Kidney epithelial cell (primary cell): ENCODE measurements at places on chromosomes 7 and 10. TPM values are rescaled to one million over a fixed set of nuclear protein-coding genes. Genes with fewer than 3 reads are reported as not detected.

DNA sequence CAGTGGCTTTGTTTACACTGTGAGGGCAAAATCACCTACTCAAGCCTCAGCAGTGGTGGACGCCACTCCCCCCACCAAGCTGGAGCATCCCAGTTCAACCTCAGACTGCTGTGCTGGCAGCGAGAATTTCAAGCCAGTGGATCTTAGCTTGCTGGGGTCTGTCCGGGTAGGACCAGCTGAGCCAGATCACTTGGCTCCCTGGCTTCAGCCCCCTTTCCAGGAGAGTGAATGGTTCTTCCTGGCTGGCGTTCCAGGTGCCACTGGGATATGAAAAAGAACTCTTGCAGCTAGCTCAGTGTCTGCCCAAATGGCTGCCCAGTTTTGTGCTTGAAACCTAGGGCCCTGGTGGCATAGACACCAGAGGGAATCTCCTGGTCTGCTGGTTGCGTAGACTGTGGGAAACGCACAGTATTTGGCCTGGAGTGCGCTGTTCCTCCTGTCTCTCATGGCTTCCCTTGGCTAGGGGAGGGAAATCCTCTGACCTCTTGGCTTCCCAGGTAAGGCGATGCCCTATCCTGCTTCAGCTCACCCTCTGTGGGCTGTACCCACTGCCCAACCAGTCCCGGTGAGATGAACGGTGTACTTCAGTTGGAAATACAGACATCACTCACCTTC lies 398.5 kb downstream of the ATRNL1 start:
- DNase-seq: no peak

DNA sequence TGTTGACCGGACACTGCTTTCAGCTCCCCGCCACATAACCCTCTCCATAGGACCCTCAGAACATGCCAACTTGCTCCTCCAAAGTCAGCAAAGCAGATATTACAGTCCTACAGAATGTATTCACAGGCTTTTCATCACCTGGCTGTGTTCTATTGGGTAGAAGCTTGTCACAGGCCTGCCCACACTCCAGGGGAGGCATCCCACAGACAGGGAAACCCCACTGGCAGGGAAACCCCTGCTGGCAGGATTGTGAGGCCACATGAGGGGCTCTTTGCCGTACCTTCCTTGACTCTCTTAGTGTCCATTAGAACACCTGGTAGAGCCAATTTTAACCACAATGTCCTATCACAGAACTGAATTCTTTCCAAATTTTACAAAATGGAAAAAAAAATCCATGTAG lies 344.2 kb upstream of the MGMT start:
- DNase-seq: no peak

ACTL6B gene
- total RNA-seq: not detected in 2 replicates

- no peak for DNase-seq
Measured at GRCh38 chr10:42836771-42837468, 54.3 kb downstream of the BMS1 start.

OR2A42 gene
- 0.07 and 0.08 TPM in 2 replicates for total RNA-seq

RELN gene
- total RNA-seq: 4.4 and 7.1 TPM in 2 replicates

CDHR1 gene
- total RNA-seq: 4.3 and 4.6 TPM in 2 replicates

- no peak for DNase-seq
Measured at GRCh38 chr10:96540240-96540639, 26.5 kb upstream of the TLL2 start.

GRCh38 chr7:47482013-47482875 lies 99.7 kb downstream of the TNS3 start:
- DNase-seq: peak; percentile 89

GRCh38 chr7:129707910-129708499 lies 96.5 kb downstream of the NRF1 start:
- no peak for DNase-seq

WDR91 gene
- total RNA-seq: 8.5 and 14.1 TPM in 2 replicates

DNA sequence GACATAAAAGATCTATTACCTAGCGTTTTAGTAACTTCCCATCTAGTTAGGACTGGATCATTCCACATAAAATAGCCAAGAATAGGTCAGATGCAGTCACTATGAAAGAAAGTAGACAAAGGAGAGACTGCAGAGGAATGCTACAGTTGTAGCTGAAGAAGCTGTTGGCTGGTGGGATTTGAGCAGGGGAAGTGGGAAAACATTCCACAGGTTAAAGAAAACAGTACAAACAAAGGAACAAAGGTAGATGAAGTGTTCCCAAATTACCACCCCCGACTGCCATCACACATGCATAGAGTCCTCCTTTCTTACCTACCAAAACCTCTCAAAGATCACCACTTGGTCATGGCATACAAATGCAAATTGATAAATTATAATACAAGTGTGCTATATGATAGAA lies 41.8 kb downstream of the DLD start:
- no peak for DNase-seq

UNCX gene
- 0.55 and 1.6 TPM in 2 replicates for total RNA-seq

MEIG1 gene
- total RNA-seq: 1.5 TPM in 1 of 2 replicates, not detected in the other

TFEC gene
- 0.04 TPM in 1 of 2 replicates, not detected in the other for total RNA-seq

DNA sequence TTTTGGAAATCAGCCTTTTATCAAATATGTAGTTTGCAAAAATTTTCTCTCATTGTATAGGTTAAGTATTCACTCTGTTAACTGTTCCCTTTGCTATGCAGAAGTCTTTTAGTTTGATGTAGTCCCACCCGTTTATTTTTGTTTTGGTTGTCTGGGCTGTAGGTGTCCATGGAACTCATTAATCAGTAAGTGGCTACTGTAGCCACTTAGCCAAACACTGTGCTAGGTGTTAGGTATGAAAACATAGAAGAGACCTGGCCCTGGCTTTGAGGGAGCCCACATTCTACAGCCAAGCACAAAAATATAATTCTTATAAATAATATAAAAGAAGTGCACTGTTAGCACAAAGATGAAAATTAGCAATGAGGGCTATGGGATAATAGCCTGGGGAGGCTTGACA lies 133.5 kb downstream of the ETV1 start:
- DNase-seq: no peak

- no peak for DNase-seq
Measured at GRCh38 chr7:21868576-21868850, 77.2 kb downstream of the CDCA7L start.

DNA sequence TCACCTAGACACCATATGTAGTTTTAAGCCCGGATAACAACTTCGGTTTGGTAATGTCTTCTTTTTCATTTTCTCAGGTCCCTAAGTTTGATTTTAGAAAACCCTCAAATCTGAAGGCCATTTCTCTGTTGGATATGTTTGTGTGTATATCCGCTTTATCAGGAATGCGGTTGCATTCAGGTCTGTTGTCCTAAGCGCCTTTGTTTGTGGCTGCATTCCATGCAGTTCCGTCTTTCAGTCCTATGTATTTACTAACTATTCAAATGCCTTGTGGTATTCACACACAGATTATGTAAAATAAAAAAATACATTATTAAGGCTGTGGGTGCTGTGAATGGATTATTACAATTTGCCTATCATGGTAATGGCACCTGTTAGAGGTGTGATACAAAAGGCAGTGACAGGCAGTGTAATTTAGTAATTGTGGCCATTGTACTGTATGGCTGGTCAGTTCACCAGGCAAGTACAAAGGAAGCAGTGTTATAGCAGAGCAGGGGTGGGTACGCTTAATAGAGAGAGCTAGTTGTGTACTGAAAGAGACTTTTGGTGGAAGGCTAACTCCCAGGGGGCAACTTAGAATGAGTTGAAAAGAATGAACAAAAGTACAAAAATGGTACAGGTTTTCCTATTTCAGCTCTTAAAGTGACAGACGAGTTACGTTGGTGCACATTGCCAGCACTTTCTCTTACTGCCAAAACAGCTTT lies 136.4 kb downstream of the VTI1A start:
- no peak for DNase-seq

- peak; percentile 65 for DNase-seq
Measured at GRCh38 chr7:1567049-1567771, 2.6 kb downstream of the PSMG3 start.

GRCh38 chr7:141586878-141587277 lies 35.7 kb downstream of the AGK start:
- DNase-seq: no peak

GRCh38 chr7:5700391-5700985 lies 81.0 kb downstream of the RNF216 start:
- no peak for DNase-seq

DNA sequence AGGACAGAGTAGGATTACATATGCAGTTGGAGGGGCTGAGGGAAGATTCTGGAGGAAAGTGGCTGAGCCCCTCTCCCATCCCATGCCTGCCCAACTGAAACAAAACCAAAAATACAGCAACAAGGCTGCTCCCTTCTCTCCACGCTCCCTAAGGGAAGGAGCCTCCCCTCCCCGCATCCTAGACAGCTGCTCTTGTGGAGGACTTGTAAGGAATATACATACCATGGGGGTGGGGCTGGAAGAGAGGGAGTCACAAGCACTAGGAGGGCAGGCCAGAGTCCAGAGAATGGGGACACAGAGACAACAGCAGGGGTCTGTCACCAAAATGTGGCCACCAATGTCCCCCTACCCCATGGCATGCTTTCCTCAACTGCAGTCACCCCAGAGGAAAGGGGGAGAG lies 13.2 kb downstream of the LDB1 start:
- no peak for DNase-seq

- no peak for DNase-seq
Measured at GRCh38 chr10:4154191-4154715, 369.2 kb upstream of the KLF6 start.

DNA sequence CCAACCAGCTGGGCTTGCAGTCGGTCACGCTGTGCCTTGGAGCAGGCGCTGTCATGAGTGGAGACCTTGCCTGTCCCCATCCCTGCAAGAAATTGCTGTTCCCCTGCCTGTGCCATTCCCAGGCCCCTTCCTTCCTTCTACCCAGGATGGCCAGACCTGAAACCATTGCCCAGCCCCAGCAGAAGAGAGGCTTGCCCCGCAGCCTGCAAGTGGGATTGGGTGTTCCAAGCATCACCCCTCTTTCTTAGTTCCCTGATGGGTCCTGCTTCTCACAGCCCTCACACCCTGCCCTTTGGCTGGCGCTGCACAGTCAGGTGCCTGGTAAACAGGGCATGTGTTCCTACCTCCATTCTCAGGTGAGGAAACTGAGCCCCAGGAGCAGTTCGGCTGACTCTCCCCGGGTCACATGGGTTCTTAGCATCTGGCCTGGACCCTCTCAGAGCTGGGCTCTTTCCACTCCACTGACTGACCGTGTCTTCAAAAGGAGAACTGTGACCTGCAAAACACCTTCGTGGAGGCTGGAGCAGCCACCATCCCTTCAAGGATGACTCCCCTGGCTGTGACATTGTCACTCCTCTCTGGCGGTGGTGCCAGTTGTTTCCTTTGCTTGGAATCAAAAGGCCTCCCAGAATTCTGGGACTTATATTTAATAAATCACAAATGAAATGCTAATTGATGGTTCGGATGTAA lies 41.9 kb upstream of the PDCD4 start:
- no peak for DNase-seq

GRCh38 chr10:90929179-90929578 lies 8.3 kb upstream of the ANKRD1 start:
- DNase-seq: no peak

GRCh38 chr10:56943221-56943755 lies 582.2 kb upstream of the ZWINT start:
- DNase-seq: no peak

- DNase-seq: no peak
Measured at GRCh38 chr7:130288829-130289228, 4.1 kb upstream of the CPA4 start.

DNA sequence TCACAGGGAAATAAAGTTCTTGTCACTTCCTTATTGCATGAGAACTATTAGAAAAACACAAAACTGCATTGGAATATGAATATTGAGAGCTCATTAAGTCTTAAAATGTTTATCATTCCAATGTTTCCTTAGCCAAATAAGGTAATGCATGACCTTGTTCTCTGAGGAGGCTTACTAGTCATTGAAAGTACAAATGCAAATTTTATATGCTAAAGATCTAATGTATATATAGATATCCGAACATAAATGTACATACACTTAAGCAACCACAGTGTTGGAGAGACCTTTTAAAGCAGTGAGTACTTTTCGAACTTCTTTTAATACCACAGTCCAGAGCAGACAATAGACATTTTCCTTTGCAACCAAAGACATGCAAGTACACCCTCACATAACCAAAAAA lies 96.1 kb downstream of the RELN start:
- DNase-seq: no peak

DNA sequence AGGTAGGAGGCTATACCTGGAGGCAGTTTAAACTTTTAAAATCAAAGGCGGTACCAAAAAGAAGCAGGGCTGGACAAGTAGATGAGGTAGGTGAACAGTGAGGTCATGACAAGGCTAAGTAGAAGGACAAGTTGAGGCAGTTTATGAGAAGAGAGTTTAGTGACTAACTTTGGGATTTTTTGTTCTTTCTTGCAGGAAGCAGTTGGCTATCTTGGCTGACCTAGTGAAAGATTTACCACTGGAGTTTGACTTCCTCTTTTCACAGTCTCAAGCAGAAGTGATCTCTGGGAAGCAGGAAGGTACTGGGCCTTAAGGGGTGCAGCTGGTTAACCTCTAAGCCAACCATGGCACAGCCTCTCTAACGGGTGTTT lies 26.3 kb downstream of the ENTPD7 start:
- DNase-seq: no peak

GRCh38 chr10:57638411-57638810 lies 629.3 kb downstream of the IPMK start:
- no peak for DNase-seq

DNA sequence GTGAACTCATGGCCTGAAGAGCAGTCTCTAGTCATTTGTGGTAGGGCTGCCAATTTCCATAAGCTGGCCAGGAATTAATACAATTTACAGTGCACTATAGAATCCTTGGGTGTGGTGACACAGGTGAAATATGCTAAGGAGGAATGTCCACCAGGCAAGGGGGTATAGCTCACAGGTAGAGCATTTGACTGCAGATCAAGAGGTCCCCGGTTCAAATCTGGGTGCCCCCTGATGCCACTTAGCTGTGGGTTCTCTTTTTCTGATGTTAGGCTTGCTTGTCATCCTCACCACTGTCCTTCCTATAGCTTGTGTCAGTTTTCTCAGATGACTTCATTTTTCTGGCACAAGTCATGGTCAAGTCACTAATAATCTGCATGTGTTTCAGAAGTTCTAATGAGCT lies 108.7 kb downstream of the ZNF467 start:
- no peak for DNase-seq

OLAH gene
- total RNA-seq: 8.4 TPM in 2 replicates

CTAGE15 gene
- total RNA-seq: not detected in 2 replicates

- peak; percentile 51 for DNase-seq
Measured at GRCh38 chr7:13945670-13946069, 43.8 kb downstream of the ETV1 start.

GRCh38 chr10:48609441-48609840 lies 4.6 kb upstream of the ARHGAP22 start:
- no peak for DNase-seq

DNA sequence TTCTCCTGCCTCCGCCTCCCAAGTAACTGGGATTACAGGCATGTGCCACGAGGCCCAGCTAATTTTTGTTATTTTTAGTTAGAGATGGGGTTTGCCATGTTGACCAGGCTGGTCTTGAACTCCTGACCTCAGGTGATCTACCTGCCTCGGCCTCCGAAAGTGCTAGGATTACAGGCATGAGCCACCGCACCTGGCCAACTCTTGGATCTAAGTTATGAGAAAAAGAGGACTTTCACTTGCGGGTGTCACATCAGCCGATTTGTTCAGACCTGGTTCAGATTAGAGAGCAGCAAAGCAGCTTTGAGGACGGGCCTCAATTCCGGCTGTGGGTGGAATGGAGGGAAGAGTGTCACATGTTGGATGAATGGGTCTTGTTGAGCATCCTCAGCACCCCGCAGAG lies 61.0 kb upstream of the FGFR2 start:
- DNase-seq: no peak

GRCh38 chr7:156942708-156943090 lies 6.8 kb upstream of the NOM1 start:
- no peak for DNase-seq
